ENCODE measurements at places on chromosomes 4 and X. TPM values are rescaled to one million over a fixed set of nuclear protein-coding genes. Genes with fewer than 3 reads are reported as not detected.

DNA sequence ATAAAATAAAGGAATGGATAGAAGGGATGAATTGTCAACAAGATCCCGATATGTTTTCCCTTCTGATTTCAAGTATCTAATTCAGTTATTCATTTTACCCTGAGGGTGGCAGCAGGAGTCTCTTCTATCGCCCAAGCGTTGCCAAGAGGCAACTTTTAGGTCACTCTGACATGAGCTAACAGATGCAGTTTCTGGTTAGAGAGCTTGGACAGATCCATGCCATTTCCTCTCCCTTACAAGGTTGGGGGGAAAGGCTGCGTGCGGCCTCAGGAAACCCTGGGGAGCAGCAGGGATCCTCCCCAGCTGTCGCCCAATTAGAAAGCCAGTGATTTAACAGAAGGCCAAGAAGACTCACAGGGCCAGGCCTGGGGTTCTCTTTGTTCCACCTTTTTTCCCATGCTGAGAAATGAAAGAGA, 35.3 kb upstream of the WAS start:
- DNase-seq, result no peak

GRCh38 chrX:9249051-9249846, 215.3 kb upstream of the FAM9B start:
- DNase-seq, result no peak

GRCh38 chr4:121177246-121178137, 13.4 kb upstream of the TNIP3 start:
- no peak for DNase-seq

DNA sequence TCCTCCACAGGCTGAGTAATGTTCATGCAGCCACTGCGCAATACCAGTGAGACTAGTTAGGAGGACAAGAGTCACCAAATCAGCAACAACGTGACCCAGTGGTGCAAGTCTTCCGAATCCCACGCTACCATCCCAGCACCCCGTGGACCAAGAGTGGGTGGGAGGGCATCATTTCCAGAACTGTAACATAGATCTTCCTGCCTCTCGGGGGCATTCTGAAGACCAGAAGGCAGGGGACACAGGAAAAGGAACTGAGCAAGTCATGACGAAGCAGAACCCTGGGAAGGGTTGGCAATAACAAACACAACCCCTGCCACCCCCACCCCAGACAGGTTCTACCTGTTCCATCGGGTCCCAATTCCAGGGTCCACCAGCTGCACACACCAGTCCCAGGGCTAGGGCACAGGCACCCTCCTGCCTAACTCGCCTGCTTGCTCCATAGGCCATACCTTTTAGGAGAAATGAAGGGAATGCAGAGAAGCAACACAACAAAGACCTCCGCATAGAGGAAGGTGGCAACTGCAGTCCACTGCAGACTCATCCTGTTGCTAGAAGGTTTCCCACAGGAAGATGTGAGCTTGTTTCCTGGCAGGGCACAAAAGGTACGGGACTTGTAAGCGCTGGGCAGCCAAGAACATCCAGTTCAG, 1.4 kb downstream of the BCAP31 start:
- peak; percentile 64 for DNase-seq

GRCh38 chr4:41709844-41710481, 38.6 kb downstream of the PHOX2B start:
- no peak for DNase-seq

- DNase-seq, result no peak
These were observed 23.1 kb downstream of the CENPC start for GRCh38 chr4:67522230-67522629.

DNA sequence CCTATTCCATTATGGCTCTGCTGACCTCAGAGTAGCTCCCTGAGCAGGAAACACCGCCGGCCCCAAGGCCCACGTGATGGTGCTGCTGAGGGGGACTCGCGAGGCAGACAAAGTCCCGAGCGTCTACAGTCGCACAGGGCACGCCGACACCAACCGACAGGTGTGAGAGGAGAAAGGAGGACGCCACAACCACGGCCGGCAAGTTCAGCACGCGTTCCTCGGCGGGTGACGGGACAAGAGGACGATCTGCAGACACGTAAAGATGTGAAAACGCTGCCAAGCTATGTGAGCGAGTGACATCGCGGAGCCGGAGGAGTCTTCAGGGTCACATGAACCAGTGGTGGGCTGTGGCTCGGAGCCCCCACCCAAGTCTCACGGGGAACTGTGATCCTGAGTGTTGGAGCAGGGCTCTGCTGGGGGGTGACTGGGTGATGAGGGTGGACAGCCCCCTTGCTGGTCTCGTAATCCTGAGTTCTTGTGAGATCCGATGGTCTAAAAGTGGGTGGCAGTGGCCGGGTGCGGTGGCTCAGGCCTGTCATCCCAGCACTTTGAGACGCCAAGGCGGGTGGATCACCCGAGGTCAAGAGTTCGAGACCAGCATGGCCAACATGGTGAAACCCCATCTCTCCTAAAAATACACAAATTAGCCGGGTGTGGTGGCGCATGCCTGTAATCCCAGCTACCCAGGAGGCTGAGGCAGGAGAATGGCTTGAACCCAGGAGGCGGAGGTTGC, 34.0 kb downstream of the PPP2R3B start:
- DNase-seq, result no peak

GRCh38 chr4:112901962-112902411, 147.5 kb upstream of the ANK2 start:
- no peak for DNase-seq

- DNase-seq, result no peak
These were observed 733.9 kb upstream of the EPHA5 start for GRCh38 chr4:66404141-66404540.

GRCh38 chr4:187937557-187937956, 58.0 kb upstream of the ZFP42 start:
- DNase-seq, result no peak

GRCh38 chrX:14309431-14309830, 219.9 kb upstream of the GLRA2 start:
- no peak for DNase-seq

- no peak for DNase-seq
These were observed 18.6 kb downstream of the CEP135 start for GRCh38 chr4:55967376-55967775.

GRCh38 chrX:102959471-102959870, 22.4 kb downstream of the RAB40AL start:
- no peak for DNase-seq

DNA sequence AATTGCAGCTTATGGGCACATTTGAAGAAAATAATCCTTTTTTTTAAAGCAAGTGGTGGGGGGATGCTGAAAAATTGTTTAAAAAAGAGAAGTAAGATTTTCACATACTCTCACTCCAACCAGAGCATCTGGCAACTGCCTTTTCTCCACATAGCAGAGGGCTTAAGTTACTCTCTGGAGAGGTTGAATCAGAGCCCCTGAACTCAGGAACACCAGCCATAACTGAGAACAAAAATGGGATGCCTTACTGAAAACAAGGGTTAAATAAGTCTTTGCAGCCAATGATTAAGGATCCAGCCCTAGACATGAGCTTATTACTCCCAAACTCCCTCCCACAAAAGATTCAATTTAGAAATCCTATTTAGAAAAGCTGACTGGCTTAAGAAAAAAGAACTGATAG, 27.5 kb downstream of the CASK start:
- DNase-seq, result no peak

DNA sequence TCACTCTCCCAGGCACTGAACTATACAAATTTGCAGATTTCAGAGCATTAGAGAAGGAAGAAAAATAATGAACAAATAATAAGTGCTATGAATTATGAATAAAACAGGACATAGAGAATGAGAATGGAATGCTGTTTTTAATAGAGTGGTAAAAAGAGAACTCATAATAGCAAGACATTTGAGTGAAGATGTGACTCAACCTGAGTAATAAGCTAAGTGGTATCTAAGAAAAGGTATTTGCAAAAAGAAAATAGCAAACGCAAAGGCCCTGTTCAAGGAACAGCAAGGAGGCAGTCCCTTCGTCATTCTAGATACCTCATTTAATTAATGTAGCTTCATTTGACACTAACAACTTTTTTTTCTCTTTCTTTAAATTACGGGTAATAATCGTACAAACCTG, 1910.0 kb upstream of the TENM3 start:
- DNase-seq, result no peak

- DNase-seq, result no peak
These were observed 641.4 kb downstream of the TRIML1 start for GRCh38 chr4:188780686-188781085.

DNA sequence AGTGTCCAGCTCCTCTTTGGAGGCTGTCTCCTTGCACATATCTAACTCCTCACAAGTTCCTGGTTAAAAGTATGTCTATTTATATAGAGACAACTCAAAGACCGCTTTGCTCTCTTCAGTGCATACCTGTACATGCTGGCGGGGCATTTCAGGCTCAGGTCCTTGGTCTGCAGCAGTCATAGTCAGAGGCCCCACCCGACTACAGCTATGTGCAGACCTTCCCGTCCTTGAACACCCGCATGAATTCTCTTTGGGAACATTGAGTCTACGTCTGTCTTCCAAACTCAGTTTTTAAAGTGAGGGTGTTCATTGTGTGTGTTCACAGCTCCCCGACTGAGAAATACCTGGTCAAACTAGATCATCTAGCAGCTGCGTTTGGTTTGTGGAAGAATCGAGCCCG, 4.2 kb downstream of the BCOR start:
- DNase-seq, result no peak

- DNase-seq, result no peak
These were observed 20.1 kb upstream of the PHEX start for GRCh38 chrX:22012051-22012450.

- no peak for DNase-seq
These were observed 21.9 kb upstream of the EMCN start for GRCh38 chr4:100539706-100540105.

DNA sequence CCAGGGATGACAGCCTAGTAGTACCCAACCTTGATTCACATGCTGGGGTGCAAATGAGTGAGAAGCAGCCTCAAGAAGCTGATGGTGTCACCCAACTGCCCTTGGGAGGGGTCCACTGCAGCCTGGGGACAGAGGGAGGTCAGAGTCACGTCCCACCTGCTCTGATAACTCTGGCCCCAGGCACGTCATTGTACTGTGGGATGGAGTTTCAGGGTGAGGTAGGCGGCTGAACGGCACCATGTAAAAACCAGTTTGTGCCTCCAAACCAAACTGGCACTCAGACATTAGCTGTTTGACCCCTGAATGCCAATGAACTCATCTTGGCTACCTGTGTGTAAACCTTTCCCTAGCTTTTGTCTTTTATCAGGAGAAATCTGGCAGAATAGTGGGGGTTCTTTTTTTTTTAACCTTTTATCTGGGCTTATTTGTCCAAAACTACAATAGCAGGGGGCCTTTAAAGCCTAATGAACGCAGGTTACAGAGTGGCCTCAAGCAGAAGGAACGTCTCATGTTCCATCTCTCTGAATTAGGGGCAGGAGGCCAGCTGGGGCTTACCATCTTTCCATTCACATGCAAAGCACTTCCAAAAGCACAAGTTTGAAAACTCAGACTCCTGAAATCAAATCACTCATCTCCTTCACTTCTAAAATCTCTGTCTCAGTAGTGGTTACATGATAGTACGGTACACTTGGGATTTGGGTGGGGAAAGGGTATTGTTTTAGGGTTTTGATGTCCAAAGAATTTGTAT, 89.4 kb downstream of the IRF2 start:
- DNase-seq, result no peak

DNA sequence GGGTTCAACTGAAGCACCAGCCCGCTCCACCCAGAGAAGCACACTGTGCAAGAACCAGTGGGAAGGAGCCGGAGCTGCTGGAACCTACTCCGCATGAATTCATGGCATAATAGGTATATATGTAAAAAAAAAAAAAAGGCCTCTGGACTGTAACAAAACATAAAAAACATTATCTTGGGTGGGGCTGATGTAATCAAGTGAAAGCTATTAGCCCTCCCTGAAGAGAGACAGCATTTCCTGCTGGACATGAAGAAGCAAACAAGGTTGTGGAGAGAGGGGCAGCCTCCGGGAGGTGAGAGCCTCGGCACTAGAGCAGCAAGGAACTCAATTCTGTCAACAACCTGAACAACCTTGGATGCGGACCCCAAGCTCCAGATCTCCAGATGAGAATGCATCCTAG, 50.7 kb downstream of the PLAC1 start:
- no peak for DNase-seq

Gene HS6ST2
- polyA plus RNA-seq, result 2.0 TPM

Gene MRPS18C
- polyA plus RNA-seq, result 18.2 TPM

Gene SLC2A9
- polyA plus RNA-seq, result 2.2 TPM

Gene BEX5
- 9.5 TPM for polyA plus RNA-seq

Gene FTSJ1
- polyA plus RNA-seq, result 35.5 TPM

Gene HDAC6
- polyA plus RNA-seq, result 81.2 TPM

Gene PCYT1B
- polyA plus RNA-seq, result 0.84 TPM

Gene PPEF1
- 0.28 TPM for polyA plus RNA-seq

All from pancreas (tissue), 10 donors.